Nephron progenitor cell (in vitro differentiated cells): ENCODE measurements at places on chromosomes 2 and 18.

- no peak for DNase-seq
Observed at GRCh38 chr2:186274936-186275575, 211.0 kb upstream of the ZC3H15 start.

DNA sequence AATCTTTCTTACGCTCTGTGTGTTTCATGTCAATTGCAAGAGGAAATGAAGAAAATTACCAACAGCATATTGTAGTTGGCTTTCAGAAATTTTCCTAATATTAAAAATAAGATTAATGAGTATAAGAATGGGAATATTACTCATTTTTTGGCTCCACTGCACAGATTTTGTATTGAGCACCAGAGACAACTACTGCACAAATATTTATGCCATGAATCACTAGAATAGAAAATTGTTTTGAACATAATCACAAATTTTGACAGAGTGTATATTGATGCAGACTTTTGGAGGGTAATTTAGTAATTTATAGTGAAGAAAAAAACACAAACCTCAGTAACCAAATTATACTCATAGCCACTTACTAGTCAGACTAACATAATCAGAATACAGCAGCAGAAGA lies 118.3 kb downstream of the DOK6 start:
- DNase-seq, result no peak

GRCh38 chr2:37877457-37878315 lies 47.4 kb upstream of the RMDN2 start:
- peak; percentile 29 for DNase-seq

- DNase-seq, result no peak
Observed at GRCh38 chr2:72570413-72570812, 255.4 kb downstream of the EXOC6B start.

DNA sequence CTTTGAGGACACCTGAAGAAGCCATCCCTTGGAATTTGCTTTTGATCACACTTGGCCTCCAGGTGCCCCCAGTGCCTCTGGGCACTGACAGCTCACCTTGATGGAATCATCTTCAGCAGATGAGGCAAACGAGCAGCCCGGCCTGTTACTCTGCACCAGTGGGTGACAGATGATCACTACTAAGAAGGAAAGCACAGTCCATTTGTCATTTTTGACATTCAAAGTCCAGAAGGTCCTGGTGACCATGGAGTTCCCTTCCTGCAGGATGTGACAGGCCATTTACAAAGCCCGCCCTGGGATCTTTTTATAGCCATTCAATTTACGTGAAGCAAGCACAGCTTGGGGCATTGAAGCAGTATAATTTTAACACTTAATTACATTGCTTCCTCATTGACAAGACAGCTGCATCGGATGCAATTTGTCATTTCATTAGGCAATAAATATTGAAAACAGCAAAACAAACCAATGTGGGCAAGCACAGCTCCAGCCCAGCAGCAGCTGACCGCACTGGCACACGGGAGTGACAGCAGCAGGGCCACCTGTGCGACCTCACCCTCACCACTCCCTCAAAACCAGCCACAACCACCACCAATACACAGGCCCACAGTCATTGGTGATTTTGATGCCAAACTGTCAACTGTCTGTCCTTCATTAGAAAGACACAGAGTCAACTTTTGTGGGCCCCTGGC lies 76.0 kb upstream of the SLC66A3 start:
- no peak for DNase-seq

- DNase-seq, result no peak
Observed at GRCh38 chr18:79616651-79617510, 62.7 kb upstream of the CTDP1 start.
